ENCODE measurements at places on chromosomes 11 and 22.

DNA sequence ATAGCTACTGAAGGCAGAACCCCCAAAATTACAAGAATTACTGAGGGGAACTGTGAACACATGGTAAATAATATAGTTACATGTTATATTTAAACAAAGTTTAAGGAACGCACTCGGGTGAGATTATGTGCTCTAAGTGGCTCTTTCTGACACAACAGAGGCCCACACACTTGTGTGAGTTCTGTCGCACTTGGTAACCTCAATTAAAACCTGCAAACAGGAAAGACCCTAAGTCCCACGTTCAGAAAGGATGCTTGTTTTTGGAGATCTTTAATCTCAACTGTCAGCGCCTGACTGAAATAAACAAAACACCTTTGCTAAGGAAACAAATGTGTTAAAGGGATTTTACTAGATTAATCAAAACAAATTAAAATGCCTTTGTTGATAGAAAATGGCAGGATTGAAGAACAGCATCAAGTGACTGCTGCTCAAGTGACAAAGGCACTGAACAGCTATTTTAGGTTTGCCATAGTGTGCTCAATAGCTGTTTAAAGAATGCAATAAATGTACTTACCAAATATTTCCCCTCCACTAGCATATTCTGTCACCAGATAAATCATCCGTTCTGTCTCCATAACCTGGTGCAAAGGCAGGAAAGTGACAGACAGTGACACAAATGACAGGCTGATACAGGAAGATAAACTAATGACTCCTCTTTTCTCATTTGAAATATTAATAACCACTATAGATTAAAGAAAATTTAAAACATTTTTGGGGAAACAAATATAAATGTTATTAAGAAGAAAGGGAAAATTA is 116.3 kb upstream of the APOA1 start:
- no peak for DNase-seq

- DNase-seq, result no peak
These were observed 14.5 kb upstream of the CYTH4 start for GRCh38 chr22:37267661-37268413.

GRCh38 chr11:130002352-130002845 is at the start of gene PRDM10:
PRDM10 (minus strand) TSS chr11:130002835; CDS start chr11:129960964, 41,871 bp downstream.
- peak; percentile 92 for DNase-seq

DNA sequence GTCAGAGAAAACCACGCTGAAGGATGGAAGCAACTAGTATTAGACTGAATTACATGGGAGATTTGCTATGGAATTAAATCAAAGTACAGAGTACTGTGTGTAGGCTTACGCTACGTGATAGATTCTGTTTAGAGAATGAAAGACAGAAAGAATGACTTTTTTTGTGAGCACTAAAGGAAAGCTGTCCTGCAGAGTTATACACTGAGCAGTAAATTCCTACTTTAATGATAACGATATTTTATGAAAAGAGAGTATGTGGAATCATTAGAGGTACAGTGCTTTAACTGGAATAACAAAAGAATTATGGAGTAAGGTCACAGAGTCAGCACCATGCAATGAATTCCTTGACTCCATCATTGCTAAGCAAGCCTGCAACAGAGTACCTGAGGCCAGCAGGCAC is 295.3 kb upstream of the SYN3 start:
- DNase-seq, result no peak

DNA sequence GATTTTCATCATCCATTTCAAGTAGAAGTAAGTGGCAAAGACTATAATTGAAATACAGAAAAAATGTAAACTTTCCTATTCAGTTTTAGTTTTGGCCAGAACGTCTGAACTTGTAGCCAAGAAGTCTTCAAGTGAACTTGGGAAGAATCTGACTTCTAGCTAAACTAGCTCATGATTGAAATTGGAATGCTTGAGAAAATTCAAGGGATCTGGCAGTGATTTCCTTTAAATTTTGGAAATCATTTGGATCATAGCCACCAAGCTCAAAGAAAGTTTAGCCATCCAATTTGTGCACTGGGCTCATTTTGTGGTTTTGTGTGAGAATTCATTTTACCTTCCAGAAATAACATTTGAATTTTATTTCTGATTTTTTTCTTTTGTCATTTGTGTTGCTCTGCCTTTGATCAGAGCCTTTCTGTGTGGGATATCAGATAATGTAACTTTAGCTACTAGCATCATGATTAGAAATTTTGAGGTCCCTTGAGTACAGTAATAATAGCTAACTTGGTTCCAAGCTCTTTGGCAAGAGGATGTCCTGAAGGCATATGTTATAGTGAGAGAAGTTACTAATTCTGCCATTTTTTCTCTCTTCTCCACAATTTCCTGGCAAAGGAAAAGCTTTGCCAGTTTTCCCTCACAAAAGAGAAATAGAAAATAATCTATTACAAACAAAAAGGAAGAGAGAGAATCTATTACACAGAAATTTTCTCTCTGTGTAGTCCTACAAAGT is 2123.7 kb upstream of the RAG2 start:
- DNase-seq, result no peak

GRCh38 chr11:12074529-12075195 is 35.7 kb upstream of the MICAL2 start:
- DNase-seq, result no peak

- DNase-seq, result no peak
These were observed 78.7 kb upstream of the GRAMD1B start for GRCh38 chr11:123351375-123351774.

GRCh38 chr22:49738006-49738405 is 89.7 kb downstream of the BRD1 start:
- no peak for DNase-seq
